Esophagus muscularis mucosa (tissue), 4 donors: ENCODE measurements at places on chromosomes 1 and 21. TPM values are rescaled to one million over a fixed set of nuclear protein-coding genes. Genes with fewer than 3 reads are reported as not detected.

The C1QB gene
- 298 TPM for total RNA-seq

The RO60 gene
- 198 TPM for total RNA-seq

The SLC25A33 gene
- 15.6 TPM for total RNA-seq

The OR2G6 gene
- not detected for total RNA-seq

The A3GALT2 gene
- total RNA-seq: not detected

The KCNE1 gene
- total RNA-seq: 1.8 TPM

GRCh38 chr1:216936779-216937178, 213.6 kb upstream of the ESRRG start:
- no peak for DNase-seq

GRCh38 chr1:73331726-73332125, 866.2 kb downstream of the LRRIQ3 start:
- no peak for DNase-seq
